ENCODE measurements at places on chromosomes 6 and 20.

DNA sequence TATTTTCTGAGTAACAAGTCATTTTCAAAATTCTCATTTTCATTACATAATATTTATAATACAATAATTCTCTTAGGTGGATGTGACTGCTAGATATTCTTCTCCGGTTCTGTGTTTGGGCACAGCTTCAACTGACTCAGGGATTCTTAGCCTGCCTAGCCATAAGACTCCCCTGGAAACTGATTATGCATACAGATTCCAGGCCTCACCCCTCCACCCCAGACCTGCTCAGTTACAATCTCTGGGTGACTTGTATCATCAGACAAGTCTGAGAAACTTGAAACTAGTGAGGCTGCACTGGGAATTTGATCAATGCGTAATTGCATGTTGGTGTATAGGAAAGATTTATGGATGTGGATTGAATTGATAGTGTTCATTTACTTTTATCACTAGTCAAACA, 25.4 kb downstream of the FLRT3 start:
- no peak for DNase-seq

DNA sequence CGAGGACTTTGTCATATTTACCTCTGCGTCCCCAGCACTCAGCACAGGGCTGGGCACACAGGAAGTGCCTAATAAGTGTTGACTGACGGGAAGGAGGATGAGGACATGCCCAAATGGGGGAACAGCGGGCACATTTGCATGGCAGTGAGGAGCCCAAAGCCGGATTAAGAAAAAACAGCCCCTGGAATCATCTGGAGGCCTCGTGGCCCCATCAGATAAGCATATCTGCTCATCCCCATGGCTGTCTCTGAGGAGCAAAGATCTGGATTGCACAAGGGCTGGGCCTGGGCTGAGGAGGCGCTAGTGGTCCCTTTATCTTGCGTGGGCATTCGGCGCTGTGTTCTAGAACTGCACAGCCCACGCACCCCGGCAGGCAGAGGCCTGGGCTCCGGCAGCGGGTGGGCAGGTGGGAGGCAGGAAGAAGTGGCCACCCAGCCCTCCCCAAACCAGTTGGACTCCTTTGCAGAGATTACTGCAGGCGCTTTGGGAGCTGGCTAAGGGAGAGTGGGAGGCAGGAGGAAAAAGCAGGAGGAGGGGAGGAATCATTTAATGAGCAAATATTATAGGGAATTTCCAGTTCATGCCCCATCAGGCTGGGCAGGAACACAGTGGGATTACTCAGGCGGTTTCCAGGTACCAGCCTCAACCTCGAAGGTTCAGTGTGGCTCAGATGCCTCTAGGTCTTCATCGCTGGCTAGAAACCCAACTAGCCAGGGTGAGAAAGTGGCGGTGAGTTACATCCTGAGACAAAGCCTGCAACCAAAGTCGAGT, 108.1 kb downstream of the CEBPB start:
- peak; percentile 91 for DNase-seq

- DNase-seq, result peak; percentile 2
These were observed 87.4 kb downstream of the PCSK2 start for GRCh38 chr20:17314264-17314663.

DNA sequence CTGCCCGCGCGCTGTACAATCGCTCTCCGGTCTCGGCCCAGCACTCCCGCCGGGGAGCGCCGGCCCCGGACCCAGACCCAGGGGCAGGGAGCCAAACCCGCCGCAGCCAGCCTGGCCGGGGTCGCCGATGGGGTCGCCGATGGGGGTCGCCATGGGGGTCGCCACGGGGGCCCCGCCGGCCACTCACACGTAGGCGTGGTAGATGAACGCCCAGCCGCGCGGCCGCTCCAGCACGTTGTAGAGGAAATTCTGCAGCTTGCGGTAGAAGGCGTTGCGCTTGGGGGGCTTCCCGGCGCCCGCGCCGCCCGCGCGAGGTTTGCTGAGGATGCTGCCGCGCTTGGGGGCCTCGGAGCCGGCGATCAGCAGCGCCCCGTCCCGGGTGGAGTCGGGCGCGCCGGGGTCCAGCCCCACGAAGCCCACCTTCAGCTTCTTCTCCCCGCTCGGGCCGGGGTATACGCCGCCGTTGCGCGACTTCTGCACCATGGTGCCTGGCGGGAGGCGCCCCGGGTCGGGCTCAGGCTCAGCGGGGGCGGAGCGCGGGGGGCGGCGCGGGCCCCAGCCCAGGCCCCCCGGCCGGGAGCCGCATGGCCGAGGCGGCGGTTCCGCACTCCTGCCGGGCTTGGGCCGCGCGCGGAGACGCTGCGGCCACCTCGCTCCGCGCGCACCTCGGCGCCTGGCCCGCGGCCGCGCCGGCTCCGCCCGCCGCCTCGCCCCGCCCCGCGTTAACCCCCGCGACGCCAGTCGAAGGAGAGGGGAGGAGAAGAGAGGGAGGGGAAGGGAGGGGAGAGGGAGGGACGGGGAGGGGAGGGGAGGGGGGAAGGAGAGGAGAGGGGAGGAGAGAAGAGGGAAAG, at the start of gene KCNQ2:
TSS of gene KCNQ2 (minus strand) at position 675 of the 851 bp plus-strand sequence. CDS start at position 483, 192 bp downstream.
- no peak for DNase-seq

- DNase-seq, result no peak
These were observed 64.3 kb upstream of the SIRPG start for GRCh38 chr20:1721687-1722512.

DNA sequence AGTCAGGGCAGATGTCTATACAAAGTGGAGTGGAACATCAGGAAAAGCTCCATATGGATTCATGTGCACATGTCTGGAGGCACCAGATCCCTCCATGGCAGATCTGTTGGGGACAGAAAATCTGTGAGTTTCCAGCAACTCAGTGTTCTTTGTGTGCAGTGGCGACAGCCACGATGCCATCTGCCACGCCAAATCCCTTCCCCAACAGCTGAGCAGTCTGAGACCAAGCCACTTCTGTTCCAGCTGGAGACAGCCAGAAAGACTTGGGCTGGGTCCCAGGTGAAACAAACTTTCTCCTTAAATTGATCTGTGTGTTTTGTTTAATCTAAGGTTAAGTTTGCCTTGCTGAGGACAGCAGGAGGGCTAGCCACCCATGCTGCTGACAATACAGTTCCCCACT, 22.9 kb downstream of the FKBP1A start:
- DNase-seq, result no peak

GRCh38 chr6:167828325-167828956, 1.7 kb downstream of the AFDN start:
- peak; percentile 61 for DNase-seq

DNA sequence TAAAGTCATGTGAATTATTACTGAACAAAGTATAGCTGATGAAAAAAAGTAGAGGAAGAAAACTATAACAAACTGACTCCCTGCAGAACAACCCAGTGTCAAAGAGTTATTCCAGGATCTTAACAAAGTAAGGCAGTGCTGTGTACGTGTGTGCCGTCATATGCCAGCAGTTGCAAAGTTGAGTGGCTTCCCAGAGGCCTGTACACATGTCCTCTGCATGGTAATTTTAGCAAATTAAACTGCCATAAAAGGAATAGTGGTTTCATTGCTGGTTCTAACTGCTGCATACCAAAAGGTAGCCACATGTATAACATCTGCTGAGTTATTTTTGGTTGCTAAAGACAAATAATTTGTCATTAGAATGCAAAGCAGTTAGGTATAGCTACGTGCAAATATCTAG, 44.8 kb downstream of the RIPOR2 start:
- no peak for DNase-seq
